NCI-H2107 (cell line): ENCODE measurements at places on chromosomes 5 and 9.

GRCh38 chr9:122954253-122954691, 13.5 kb downstream of the RABGAP1 start:
- DNase-seq, result no peak

DNA sequence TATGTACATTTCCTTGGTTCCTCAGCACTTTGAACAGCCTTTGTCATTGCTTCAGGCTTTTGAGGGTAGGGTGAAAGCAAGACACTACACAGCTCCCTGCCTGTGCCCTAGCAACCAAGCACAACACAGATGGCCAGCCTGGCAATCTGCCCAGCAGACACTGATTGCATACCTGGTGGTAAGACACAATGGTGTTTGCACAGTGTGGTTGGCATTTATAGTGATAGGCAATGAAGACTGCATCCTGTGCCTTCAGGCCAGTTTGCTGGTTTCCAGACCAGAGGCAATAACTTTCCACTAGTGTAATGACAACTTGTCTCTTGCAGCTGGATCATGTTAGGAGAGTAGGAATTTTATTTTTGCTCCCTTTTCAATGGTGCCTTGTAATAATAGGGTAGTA, 144.5 kb upstream of the TNC start:
- DNase-seq, result peak; percentile 45

DNA sequence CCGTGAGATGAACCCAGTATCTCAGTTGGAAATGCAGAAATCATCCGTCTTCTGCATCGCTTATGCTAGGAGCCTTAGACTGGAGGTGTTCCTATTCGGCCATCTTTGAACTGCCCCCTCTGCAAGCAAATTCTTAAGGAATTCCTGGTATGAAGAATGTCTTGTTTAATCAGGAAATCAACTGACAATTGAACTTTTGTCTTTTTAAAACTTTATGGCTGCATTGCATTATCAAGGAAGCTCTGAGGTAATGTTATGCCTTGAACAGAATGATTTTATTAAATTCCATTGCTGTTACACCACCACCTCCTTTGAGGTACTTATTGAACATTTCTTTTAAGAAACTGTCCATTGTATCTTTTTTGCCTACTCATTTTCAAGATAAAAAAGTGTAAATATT, 1915.7 kb upstream of the CDH9 start:
- DNase-seq, result no peak

DNA sequence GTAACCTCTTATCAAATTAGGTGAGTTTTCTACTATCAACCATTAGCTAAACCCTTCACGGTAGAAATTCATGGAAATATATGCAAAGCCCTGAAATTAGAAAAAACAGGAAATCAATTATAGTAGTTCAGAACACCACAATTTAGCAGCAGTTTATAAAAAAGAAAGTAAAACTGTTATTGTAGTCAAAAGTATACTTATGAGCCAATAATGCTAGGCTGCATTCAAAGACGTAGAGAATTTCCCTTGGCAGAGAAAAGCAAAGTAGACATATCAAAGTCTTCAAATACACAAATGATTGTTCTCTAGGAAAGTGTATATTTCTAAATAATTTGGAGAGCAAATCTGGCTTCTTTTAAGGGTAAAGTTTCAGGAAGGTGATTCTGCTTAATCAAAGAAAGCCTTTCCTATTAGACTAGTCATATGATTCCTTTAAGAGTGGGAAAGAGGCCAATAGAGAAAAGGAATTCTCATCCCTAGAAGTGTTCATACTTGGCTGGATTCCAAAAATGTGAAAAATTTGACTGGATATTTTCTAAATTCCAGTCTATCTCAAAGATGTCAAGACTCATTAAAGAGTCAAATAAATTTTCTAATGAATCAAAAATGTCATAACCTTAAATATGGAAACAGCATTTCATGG, 185.5 kb downstream of the SMC2 start:
- no peak for DNase-seq

DNA sequence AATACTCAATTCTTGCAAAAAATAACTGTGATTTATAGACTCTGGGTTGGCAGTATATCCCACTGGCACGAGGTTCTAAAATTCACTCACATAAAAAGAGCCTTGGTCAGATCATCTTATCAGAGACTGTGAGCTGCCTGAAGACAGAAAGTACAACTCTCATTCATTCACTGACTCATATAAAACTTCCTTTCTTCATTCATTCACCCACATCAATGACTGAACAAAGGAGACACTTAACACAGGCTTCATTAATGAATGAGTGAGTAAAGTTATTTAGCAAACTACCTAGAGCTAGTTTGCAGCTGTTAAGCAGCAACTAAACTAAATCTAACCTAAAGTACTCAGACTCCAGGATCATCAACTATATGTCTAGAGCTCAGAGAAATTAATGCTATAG, 214.7 kb downstream of the DENND1A start:
- no peak for DNase-seq

DNA sequence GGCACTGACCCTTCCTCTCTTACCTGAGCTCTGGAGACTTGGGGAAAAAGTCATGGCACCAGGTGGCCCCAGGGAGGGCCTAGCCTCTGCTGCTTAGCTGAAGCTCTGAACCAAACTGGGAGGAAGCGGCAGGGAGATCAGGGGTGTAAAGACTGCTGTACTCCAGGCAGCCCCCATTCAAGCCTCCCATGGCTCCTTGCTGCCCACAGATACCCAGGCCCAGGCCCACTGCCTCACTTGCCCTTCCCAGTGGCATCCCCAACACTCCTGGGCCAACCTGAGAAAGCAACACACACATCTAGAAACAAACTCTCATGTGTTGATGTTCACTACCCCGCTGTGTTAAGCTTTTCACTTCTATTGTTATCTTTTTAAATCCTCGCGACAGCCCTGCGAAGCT, 151.6 kb downstream of the C5orf15 start:
- no peak for DNase-seq

DNA sequence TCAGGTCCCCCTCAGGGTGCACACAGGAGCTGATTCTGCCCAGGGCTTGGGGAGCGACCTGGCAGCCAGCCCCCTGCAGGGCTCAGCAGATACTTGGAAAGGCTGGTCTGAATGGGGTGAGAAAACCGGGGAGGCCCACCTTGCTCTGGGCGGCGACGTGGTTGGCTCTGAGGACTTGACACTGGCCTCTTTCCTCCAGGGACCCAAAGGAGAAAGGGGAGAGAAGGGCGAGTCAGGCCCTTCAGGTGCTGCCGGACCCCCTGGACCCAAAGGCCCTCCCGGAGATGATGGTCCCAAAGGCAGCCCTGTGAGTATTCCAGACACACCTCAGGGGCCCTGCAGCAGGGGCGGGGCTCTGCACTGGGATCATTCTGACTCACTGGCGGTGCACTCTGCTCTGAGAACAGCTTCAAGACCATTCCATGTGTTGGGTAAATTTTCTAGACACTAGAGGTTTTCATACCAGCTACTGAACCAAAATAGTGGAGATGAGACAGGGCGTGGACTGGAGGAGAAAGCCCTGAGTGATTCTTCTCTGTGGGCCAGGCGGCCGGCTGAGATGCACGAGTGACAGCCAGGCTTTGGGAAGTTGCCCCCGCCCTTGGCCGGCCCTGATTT, 65.9 kb upstream of the FCN2 start:
- DNase-seq, result no peak

DNA sequence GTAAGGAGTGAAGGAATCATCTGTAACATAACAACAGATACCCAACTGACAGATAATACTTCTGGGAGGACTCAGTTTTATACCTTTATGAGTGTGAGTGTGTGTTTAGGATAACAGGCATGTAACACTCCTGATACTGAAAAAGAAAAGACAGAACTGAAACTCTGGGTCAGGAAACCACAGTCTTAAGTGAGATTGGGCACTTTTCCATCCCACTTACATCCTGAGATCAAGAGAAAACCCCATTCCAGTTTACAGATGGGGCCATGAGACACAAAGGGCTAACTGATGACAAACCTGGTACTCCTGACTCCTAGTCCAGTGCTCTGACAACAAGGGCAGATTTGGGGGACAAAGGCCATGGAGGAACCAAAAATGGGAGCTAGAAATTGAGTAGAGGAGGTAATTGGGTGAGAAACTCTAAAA, 18.0 kb downstream of the IL5 start:
- DNase-seq, result no peak

GRCh38 chr5:180133551-180133950, 62.0 kb upstream of the RNF130 start:
- DNase-seq, result no peak

- no peak for DNase-seq
Measured at GRCh38 chr5:84518370-84518769, 133.7 kb upstream of the EDIL3 start.

DNA sequence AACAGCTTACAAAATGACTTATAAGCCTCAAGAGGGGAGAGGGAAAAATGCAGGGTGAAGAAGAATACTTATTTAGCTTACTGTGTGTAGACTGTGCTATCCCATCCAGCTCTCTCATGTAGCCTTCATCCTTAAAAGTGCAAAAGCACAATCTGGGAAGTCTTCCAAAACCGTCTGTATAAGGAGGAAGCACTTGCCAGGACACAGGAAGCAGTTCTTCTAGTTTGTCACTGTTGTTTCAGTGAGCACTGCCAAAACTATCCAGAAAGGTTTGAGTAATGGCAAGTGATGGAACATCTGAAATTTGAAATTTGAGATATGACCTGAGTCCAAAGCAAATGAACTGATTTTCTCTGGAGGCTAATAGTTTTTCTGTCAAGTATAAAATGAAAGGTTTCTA, 140.8 kb upstream of the ISL1 start:
- DNase-seq, result no peak

GRCh38 chr5:148684528-148684927, 30.2 kb upstream of the HTR4 start:
- DNase-seq, result no peak

DNA sequence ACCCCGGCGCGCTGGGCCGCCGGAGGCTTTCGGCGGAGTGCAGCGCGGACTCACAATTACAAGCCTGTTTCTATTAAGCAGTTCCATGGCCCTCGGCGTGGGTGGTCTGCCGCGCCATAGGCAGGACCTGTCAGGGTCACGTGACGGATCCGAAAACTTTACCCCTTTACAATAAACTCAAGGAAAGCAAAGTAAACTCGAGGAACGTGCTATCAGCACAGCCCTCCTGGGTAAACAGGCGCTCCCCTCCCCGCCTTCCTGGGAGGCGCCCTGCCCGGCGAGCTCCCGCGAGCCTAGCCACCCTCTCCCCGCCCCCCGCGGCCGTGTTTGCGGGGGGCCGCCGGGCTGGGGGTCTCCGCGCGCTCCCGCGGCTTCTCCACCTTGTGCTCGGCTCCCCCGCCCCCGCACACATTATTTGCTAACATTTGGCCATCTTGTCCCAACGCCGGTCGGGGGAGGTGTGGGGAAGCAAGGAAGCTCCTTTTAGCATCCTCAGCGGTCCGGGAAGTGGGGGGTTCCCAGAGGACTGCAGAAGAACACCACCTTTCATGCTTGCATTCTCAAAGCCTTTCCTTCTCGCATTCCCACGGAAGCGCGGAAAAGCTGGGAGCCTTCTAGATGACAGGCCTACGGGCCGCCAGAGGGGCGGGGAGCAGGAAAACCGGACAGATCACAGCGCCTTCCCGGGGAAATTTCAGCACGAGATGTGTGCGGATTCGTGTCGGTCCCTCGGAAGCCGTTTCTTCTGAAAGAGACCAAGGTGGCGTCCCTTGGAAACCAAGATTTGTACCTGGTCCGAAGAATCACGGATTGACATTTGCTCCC, at the start of gene PTCH1:
Gene PTCH1, minus strand, starts transcription at position 238 of the 825 bp plus-strand sequence.
- no peak for DNase-seq

DNA sequence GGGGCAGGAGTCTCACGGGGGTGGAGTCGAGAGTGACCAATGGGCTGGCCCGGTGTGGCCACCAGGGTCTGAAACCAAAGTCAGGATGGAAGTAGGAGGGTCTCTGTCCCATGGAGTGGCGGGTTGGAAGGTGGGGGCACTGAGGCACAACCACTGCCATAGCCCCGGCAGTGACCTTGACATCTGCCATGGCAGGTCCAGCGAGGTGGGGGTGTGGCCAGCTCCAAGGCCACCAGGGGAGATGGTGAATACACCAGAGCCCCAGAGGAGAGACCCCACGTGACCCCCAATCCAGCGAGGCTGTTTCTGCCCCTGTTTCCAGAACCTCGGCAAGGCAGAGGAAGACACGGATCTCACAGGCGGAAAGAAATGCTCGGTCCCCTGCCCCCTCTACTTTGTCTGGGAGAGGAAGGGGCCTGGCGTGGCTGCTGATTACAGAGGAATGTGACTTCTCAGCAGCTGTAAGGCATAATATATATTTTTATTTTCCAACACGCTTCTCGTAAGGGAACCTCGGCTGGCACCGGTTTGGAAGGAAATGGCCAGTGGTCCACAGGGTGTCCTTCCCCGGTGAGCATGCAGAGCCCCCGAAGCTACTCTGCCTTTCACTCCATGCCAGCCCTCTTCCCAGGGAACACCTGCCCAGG, 105.7 kb upstream of the SARDH start:
- DNase-seq, result no peak

GRCh38 chr9:100884518-100884917, 144.0 kb upstream of the PLPPR1 start:
- no peak for DNase-seq

DNA sequence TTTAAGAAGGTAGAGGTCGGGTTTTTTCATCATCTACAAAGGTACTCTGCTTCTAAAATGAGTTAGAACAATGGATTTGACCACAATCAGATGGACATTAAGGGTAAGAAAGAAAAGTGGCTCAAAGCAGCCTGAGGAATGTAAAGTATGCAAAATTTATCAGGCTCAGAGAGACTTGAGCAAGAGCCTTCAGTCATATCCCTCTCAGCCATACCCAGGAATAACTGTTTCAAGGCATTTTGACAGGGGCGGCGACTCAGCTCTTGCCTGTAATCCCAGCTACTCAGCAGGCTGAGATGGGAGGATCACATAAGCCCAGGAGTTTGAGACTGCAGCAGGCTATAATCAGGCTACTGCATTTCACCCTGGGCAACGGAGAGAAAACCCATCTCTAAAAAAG, 38.8 kb upstream of the ANXA2R start:
- no peak for DNase-seq

GRCh38 chr5:54608423-54609085, 91.0 kb downstream of the SNX18 start:
- no peak for DNase-seq

- no peak for DNase-seq
Measured at GRCh38 chr9:113465599-113466140, 2.1 kb downstream of the RGS3 start.

DNA sequence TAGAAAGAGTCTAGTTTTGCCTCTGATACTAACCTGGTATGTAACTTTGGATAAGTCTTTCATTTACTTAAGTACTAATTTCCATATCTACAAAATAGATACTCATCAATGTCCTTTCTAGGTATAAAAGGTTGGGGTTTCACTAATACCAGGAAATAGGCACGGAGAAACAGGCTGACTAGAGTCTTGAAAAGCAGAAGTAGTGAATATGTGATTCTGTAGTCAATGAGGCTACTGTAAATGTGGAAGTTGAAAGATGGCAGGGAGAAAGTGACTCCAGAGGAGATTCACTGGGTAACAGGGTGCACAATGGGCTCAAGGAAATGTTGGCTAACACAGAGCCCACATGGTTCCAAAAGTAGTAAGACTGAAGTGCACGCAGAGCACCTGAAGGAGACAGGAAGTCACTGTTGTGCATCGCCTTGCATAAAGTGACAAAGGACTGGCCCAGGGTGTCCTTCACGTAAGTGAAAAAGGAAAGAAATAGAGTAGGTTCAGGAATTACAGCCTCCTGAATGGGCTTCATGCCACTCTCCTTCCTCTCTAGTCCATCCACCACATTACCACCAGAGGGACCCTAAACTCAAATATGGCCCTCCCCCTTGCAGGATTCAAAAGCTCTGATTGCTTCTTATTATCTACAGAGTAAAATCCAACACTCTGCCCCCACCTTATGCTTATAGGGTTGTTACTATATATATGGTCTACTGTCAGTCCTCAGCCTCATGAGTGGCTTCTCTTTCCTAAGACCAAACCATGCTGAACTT, 288.0 kb upstream of the SMARCA2 start:
- DNase-seq, result no peak

GRCh38 chr9:89801742-89802670, 197.2 kb downstream of the GADD45G start:
- DNase-seq, result no peak
